ENCODE measurements at places on chromosomes 5 and 9. TPM values are rescaled to one million over a fixed set of nuclear protein-coding genes. Genes with fewer than 3 reads are reported as not detected.
A peak's percentile ranks its signal among the peaks of the same experiment; 100 is the strongest.

The ACOT12 gene
- not detected for total RNA-seq

The FABP6 gene
- total RNA-seq = not detected

The MARCOL gene
- total RNA-seq = not detected

The NTRK2 gene
- 1.5 TPM for total RNA-seq

The GPR151 gene
- total RNA-seq = not detected

DNA sequence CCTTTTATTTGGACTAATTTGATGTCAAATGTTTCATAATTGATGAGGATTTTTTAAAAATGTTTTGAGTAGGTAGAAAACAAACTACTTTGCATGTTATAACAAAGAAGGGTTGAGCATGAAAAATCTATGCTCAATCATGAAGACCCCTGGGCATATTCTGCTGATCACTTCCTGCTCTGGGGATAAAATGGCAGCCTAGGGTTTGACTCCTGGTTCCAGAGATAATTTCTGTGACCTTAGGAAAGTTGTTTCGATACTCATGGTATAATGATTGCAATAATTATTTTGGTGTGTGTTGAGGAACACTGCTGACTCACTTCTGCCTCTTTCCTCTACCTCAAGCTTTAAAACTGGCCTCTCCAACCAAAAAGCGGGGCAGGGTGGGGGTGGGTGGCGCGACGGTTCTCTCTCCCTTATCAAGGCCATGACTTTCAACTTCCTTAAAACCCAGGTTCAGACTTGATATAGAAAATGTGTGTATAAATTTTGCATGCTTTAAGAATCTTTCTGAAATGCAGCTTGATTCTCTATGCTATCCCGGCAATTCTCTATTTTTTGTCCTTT lies 6.0 kb upstream of the PIP5K1B start:
- no peak for DNase-seq

GRCh38 chr5:14097998-14098471 lies 45.1 kb upstream of the TRIO start:
- DNase-seq = no peak

DNA sequence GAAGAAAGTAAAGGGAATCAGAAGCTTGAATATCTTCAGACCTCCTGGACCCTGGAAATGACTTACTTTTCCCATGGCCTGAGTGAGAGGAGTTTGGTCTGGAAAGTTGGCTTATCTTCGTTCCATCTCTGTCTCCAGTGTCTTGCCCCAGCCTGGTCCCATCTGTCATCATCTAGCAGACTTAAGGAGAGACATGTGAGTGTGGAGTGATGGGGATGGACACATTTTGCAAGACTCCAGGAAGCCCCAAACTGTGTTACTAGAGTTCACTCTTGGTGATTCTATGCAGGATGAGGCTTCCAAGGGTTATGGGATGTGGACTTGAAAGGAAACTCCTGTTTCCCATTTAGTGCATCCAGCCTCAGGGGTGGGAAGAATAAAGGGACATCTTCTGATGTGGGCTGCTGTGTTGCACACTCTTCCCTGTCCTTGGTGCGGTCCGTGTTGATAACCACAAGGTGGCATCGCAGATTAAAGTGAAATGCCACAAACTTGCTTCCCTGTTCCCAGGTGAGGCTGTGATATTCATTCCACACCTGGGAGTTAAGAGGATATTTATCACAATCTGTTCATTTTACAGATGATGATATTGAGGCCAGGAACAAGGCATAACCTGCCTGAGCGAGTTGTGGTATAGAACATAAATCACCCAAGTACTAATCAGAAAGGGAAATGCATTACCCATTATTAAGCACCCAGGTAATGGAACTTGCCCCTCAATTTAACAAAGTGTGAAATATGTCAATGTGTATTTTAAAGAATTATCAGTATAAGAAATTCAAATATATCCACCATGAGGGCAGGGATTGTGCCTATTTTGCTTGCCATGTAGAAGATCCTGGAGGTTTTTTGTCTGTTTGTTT lies 269.9 kb upstream of the PAPPA start:
- peak; percentile 25 for DNase-seq

DNA sequence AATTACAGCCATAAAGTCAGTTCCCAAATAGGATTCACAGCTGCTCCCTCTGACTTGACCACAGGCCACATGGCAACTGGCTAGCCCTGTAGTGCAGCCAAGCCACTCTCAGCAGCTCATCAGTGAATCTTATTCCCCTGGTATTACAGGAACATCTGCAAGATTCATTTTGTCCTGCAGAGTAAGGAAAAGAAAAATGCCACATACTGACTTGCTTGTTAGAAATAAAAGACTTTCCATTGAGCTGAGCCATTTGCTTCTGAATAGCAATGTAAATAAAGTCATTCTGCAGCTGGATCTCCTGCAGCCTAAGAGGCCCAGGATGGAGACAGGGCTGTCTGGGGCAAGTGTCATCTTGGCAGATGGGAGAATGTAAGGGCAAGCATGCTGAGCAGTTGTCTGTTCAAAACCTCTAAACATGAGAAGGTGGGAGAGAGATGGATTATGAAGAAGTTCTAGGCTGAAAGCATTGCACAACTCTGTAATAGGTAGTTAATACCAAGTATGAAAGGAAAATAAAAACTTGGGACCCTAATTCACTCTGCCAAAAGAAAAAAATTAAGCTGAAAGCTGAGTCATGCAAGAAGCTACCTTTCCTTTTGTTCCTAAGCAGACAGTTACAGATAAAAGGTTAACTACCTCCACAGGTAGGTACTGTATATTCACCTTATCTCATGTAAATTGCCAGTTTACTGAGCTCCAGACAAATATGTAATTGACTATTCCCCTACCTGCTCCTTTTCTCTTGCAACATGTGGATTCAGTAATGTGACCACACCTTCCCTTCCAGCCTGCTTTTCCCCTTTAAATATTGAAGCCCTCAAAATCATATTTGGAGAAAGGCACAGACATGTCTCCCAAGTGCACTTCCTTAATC lies 244.4 kb upstream of the RAI14 start:
- DNase-seq = no peak

DNA sequence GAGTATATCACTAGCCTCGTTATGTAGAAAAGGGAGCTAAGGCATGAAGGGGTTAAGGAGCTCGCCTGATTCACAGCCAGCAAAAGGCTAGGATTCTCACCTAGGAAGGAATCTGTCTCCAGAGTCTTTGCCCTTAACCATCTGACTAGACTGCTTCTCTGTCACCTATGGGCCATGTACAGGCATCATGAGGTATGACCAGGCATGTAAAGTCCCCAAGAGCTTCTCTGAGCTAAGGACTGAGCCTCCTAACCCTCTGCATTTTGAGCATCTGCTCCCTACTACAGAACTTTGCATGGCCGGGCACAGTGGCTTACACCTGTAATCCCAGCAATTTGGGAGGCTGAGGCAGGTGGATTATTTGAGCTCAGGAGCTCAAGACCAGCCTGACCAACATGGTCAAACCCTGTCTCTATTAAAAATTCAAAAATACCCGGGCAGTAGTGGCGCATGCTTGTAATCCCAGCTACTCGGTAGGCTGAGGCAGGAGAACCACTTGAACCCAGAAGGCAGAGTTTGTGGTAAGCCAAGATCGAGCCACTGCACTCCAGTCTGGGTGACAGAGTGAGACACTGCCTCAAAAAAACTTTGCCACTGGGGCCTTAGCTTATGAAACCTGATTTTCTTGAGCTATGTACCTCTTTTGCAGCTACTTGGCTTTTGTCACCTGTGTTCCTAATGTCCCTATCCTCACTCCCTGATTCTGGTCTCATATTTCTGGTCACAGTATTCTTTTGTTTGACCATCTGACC lies 33.2 kb upstream of the IL7R start:
- no peak for DNase-seq

- DNase-seq = no peak
Measured at GRCh38 chr5:126377424-126377823, 45.8 kb upstream of the GRAMD2B start.

- DNase-seq = no peak
Measured at GRCh38 chr5:14219800-14220512, 76.8 kb downstream of the TRIO start.

GRCh38 chr5:147760086-147760875 lies 22.2 kb downstream of the JAKMIP2 start:
- no peak for DNase-seq

- DNase-seq = no peak
Measured at GRCh38 chr5:7000310-7000709, 287.1 kb downstream of the TENT4A start.

- no peak for DNase-seq
Measured at GRCh38 chr5:141518618-141519015, 29.7 kb downstream of the PCDHGC5 start.

DNA sequence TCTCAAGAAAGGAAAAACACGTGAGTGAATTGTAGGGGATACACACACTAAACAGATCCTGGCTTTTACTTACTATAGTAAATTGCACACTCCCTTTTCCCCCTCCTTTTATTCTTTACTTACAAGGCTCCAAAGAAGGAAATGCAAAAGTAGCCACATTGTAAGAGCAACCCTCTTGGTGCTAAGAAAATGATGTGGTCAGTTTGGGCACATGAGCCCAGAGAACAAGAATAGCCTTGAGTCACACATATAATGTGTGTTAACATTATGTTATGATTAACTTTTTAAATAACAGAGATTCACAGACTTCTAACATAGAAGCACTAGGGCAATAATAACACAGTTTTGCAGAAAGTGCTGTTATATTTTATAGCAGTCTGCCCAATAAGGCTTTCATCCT lies 48.5 kb downstream of the PCSK5 start:
- no peak for DNase-seq

DNA sequence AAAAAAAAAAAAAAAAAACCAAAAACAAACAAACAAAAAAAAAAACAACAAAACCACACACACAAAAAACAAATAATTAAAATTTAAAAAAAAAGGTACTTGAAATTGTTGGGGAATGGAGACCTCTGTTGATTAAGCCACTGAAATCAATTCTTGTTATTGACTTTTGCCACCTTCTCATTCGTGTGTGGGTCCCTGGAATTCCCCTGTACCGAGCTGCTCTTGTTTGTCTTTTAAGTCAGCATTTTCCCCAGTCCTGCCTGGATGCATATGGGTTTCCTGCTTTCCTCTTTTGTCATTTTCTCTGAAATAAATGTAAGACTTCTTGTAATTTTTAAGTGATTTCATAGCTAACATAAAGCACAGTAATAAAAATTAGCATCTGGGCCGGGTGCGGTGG lies 45.5 kb downstream of the GPBP1 start:
- no peak for DNase-seq

DNA sequence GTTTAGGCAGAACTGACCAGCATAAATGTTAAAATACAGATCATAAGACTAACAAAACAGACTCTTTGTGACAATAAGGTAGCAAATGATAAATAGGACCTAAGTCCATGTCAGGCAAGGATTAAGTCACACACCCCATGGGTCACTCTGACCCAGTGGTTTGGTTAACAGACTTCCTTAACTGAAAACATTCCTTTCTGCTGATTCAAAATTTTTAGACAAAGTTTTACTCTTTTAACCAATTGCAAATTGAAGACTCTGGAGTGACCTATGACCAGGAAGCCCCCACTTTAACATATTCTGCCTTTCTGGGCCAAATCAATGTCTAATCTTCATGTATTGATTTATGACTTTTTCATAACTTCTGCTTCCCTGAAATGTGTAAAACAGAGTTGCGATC lies 4.9 kb upstream of the NXNL2 start:
- DNase-seq = peak; percentile 65

All from kidney epithelial cell (primary cell).